NCI-H1436 treated with DMSO at 0.1 percent for 48 hours (cell line): ENCODE measurements at places on chromosomes 4 and X.
A peak's percentile ranks its signal among the peaks of the same experiment; 100 is the strongest.

- no peak for DNase-seq
These were observed 6.1 kb upstream of the ABRAXAS1 start for GRCh38 chr4:83490876-83491450.

DNA sequence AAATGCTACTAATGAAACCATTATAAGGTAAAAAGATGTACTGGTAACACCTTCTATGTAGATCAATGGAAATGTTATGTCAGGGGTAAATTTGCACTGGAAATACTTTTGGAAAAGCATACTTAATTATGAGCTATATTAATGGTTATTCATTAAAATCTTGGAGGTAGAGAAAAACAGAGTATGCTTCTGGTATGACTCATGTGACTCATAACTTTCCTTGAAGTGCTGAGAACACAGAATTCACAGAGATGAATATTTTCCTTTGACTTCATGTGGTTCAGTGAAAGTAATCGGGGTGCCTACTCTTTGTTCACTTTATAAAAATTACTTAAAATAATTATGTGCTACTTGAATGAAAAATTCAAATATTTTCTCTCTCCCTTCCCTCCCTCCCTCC lies 254.2 kb downstream of the KCTD8 start:
- no peak for DNase-seq

GRCh38 chr4:146458594-146458993 lies 63.1 kb downstream of the SLC10A7 start:
- no peak for DNase-seq

DNA sequence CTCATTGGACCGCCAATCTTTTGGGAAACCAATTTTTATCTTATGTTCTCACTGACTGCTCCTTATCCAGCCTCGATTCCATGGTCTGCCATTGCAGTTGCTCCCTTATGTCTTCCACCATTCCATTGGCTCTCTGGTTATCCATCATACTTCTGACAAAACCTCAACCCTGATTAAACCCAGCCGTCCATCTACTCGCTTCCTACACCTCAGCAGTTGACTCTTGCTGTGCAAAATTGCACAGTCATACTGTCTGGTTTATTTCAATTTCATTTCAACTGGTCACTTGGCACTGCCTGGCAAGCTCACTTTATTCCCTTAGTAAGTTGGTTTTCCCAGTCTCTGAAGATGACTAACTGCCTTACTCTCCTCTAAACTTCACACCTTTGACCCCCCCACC lies 26.2 kb downstream of the ARL9 start:
- no peak for DNase-seq

DNA sequence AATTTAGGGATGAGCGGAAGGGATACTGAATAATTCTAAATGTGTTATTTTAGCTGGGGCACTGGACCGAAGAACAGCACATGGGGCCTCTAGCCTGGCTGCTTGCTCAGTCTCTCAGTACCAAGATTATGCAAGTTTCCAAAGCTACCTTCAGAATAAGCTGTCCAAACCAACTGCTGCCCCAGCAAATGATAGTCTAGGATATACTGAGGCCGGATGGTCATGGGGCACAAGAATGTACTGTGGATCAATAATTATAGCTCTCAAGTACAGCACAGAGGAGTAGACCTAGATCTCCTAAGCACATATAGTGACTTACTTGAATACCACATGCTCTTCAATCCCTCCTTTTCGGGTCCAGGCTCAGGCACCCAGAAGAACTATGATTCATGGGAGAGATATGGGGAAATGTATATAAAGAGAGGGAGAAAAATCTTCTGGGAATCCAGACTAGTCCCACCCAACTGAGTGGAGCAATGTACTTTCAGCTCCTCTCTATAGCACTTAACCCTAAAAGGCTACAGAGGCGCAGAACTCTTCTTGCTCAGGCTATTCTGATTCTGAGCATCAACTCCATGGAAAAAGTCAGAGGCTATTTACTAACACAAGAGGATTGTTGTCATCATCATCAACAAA lies 160.3 kb upstream of the GPC4 start:
- no peak for DNase-seq

DNA sequence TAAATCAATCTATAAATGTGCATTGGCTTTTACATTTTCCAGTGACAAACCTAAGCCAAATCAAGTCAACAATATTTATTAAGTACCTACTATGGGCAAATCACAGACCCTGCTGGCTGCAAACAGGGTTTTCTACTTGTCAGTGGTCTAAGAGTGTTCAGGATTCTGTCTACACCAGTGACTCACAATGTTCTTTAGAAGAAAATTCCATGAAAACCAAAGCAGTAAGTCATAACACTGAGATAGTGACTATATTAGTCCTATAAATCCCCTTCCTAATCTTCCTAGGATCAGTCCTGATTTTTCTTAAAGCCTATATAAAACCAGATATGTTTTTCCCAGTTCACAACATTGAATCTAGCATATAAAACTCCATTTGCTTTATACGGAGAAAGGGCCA lies 69.7 kb downstream of the PPP3CA start:
- DNase-seq = no peak

GRCh38 chr4:181948839-181949382 lies 294.3 kb upstream of the TENM3 start:
- no peak for DNase-seq

GRCh38 chr4:42391981-42392380 lies 5.3 kb upstream of the SHISA3 start:
- DNase-seq = no peak

- DNase-seq = no peak
These were observed 419.3 kb upstream of the SLIT2 start for GRCh38 chr4:19832411-19832810.

GRCh38 chrX:13000301-13000811 lies 25.4 kb downstream of the TMSB4X start:
- DNase-seq = no peak

GRCh38 chrX:825991-826390 lies 195.4 kb downstream of the SHOX start:
- no peak for DNase-seq

DNA sequence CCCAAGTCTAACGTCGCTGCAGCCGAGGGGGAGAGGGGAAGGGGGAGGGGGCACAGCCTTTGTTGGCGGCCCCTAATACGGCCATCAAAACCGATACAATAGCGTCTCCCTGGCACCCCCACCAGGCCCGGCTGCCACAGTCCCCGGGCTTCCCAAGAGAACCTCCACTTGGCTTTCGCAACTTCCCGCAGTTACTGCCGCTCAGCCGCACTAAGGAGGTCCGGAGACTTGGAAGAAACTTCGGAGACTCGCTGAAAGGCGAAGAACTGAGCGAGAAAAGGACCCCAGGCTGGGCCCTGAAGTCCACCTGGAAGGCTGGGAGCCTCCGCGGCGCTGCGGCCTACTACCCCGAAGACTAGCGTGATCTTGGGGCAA lies 2.8 kb downstream of the NKX6-1 start:
- DNase-seq = no peak

- DNase-seq = no peak
These were observed 450.7 kb downstream of the HNRNPD start for GRCh38 chr4:81923140-81923539.

GRCh38 chr4:135508006-135508714 lies 1306.6 kb upstream of the PABPC4L start:
- no peak for DNase-seq

GRCh38 chr4:68469482-68469881 lies 22.2 kb downstream of the TMPRSS11E start:
- DNase-seq = no peak

GRCh38 chr4:26031704-26032103 lies 117.7 kb downstream of the SMIM20 start:
- DNase-seq = no peak

- DNase-seq = peak; percentile 18
These were observed 622 bp downstream of the TAFAZZIN start for GRCh38 chrX:154411981-154412340.

GRCh38 chr4:52157641-52158316 lies 106.7 kb downstream of the SPATA18 start:
- DNase-seq = no peak
